NCI-H1930 (cell line): ENCODE measurements at places on chromosomes 12 and 14.

GRCh38 chr12:123599721-123600120 is 2.2 kb upstream of the DDX55 start:
- no peak for DNase-seq

DNA sequence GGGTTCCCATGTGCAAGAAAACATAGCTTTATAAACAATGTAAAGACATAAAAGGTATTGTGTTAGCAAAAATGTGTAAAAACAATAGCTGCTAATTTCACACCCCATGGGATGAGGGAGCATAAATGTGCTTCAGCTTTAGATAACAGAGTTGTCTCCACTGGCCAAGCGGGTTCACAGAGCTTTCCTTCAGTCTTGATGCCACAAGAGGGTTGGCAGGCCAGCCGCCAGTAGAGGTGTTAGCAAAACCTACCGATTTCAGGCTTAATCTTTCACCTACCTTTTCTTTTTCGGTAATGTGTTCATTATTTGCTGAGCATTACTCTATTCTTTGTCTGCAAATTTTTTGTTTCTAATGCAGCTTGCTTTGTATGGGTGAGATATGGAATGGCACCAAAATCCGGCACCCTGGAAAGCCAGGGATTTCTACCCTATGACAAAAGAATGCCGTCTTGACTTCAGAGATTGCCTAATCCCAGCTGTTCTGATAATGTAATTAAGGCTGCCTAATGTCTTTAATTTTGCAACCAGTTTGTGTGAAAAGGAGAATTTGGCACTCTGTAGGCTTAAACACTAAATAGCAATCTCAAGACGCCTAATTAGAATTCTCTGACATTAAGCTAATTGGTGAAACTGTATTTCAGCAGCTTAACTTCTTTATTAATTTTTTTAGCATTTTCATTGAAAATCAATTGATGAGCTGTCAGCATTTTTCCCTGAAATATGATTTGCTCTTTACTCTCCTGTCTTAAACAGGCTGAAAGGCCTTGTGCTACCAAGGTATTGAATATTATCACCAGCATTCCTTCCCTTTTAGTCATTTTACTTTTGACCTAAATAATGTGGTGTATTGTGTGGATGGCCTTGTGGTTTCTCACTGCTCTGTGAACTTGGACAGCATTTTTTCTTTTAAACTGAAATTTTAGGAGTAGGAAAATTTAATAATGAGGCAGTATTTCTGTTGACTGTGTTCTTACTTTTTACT is 60.7 kb downstream of the POLR3B start:
- no peak for DNase-seq

- no peak for DNase-seq
Measured at GRCh38 chr14:68506645-68507419, 286.0 kb downstream of the ZFP36L1 start.

DNA sequence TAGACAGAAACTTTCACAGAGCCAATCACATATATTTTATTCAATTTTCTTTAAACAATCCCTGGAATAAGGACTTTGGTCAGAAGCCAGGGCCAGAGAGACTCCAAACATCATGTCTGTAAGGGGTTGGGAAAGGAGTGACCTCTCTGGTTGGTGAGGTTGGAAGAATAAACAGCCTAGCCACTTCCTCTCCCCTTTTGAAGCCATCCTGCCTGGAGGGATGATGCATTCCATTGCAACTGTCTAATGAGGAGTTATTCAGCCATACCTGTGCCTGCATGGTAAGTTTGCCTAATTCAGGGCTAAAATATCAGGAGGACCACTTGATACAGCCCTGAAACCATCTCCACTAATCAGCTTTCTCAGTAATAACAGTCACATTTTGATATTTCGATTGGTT is 299.8 kb downstream of the KCNH5 start:
- no peak for DNase-seq

DNA sequence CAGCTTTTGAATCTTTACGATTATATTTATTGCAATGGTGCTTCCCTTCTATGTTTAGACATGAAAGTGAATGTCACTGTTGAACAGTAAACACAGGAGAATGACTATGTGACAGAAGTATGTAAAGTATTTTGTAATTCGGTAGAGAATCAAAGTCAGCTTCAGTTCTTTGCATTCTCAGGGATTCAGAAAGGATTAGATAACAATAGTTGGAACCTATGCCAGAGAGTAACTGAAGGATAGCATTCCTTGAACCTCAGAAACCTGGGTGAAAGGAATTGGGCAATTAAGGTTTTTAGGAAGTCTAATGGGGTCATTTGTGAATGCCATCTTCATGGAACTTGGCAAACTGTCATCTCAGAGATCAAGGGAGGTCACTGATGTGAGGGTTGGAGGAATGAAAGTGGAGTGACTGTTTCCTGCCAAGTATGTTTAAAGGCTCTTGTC is 305.3 kb upstream of the DDHD1 start:
- DNase-seq: no peak
